ENCODE measurements at places on chromosomes 6 and 20. TPM values are rescaled to one million over a fixed set of nuclear protein-coding genes. Genes with fewer than 3 reads are reported as not detected.

The OR12D2 gene
- not detected for total RNA-seq

The TBC1D7 gene
- 32.0 TPM for total RNA-seq

The BTN3A1 gene
- total RNA-seq, result 3.3 TPM

The CTAGE9 gene
- total RNA-seq, result not detected

The DLL1 gene
- 0.19 TPM for total RNA-seq

The C20orf202 gene
- total RNA-seq, result not detected

The SLC17A3 gene
- total RNA-seq, result 1.00 TPM

The NEDD9 gene
- 43.6 TPM for total RNA-seq

The LTB gene
- 0.50 TPM for total RNA-seq

The DEFB132 gene
- not detected for total RNA-seq

The LHFPL5 gene
- 0.13 TPM for total RNA-seq

The IMPG1 gene
- not detected for total RNA-seq

The GNL1 gene
- 34.2 TPM for total RNA-seq

The PPARD gene
- total RNA-seq, result 5.9 TPM

The IRF4 gene
- total RNA-seq, result 0.32 TPM

The RBCK1 gene
- total RNA-seq, result 109 TPM

The SLC4A11 gene
- 6.2 TPM for total RNA-seq

The NKAIN4 gene
- total RNA-seq, result 6.8 TPM

The SSTR4 gene
- total RNA-seq, result not detected

The HAO1 gene
- total RNA-seq, result not detected

The DDAH2 gene
- 30.0 TPM for total RNA-seq

The ABHD16B gene
- not detected for total RNA-seq

The RIPPLY2 gene
- 0.41 TPM for total RNA-seq

The BPIFA1 gene
- not detected for total RNA-seq

The TMEM244 gene
- not detected for total RNA-seq

The BPIFB6 gene
- total RNA-seq, result not detected

The CDSN gene
- total RNA-seq, result not detected

The RPS21 gene
- 3,216 TPM for total RNA-seq

The MOCS1 gene
- 2.3 TPM for total RNA-seq

The ADGB gene
- total RNA-seq, result not detected

The MCM3 gene
- total RNA-seq, result 78.2 TPM

The LY6G6C gene
- not detected for total RNA-seq

The BTN1A1 gene
- total RNA-seq, result not detected

The PARD6B gene
- 3.1 TPM for total RNA-seq

The TFEB gene
- total RNA-seq, result 5.5 TPM

The ITCH gene
- total RNA-seq, result 33.2 TPM

The CALHM4 gene
- total RNA-seq, result not detected

The ADGRB3 gene
- not detected for total RNA-seq

The REV3L gene
- 6.6 TPM for total RNA-seq

The OPN5 gene
- not detected for total RNA-seq

The GFOD1 gene
- total RNA-seq, result 2.4 TPM

The CRISP2 gene
- not detected for total RNA-seq

The PHACTR3 gene
- total RNA-seq, result not detected

The IDH3B gene
- 136 TPM for total RNA-seq

The RALGAPA2 gene
- total RNA-seq, result 2.1 TPM
